ENCODE measurements at places on chromosomes 16 and 17.

DNA sequence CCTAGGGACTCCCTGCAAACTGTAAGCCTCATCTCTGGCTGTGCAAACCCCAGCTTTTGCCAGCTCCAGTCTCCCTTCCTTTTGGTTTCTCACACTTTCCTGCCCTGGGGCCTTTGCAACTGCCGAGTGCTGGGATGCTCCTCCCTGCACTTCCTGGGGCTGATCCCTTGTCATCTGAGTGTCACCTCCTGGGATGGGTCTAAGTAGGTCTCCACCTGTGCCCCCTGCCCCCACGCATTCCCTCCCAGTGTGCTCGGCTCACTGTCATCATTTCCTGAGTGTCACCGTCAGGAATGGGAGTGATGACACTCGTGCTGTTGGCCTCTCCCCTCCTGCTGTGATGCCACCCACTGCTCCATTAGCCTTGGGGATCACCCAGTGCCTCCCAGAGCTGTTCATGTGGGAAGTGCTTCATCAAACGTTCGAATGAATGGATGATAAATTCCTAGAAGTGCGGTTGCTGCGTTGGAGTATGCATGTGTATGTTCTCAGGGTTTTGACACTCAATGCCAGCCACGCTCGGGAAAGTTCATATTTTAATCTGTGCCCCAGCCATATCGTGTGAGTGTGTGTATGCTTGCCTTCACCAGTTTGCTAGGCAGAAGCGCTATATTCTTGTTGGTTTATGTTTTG, 189.9 kb downstream of the NTN1 start:
- DNase-seq, result no peak

DNA sequence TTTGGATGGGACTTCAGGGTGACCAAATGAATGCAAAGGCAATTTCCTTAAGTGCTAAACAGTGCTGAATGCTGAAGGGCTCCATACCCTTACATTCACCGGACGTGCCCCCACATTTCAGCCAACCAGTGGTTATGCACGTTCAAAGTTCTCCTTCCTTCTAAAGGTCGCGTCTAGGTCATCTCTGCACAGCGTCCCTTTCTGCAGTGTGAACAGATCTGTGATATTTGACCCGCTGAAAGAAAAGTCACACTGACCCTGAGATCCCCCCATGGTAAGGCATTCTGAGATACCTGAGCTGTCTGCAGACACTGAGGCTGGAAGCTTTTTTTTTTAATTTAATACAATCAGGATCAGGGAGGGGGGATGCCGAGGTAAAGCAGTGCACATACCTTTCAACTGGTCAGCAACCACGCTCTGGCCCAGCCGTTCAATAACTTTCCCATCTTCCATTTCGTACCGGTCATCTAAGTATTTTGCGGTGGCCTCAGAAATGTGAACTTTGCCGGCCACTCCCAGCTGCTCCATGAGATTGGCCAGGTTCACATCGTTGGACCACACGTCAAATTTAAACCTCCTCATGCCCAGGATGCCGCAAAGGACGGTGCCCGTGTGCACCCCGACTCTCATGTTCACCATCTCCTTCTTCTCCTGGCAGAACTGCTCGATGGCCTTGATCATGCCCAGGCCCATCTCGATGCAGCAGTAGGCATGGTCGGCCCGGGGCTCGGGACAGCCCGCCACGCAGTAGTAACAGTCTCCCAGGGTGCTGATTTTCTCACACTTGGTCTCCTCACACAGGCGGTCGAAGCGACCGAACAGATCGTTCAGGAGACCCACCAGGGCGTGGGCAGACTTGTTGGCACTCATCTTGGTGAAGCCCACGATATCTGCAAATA, 2.6 kb downstream of the ADCY9 start:
- no peak for DNase-seq

DNA sequence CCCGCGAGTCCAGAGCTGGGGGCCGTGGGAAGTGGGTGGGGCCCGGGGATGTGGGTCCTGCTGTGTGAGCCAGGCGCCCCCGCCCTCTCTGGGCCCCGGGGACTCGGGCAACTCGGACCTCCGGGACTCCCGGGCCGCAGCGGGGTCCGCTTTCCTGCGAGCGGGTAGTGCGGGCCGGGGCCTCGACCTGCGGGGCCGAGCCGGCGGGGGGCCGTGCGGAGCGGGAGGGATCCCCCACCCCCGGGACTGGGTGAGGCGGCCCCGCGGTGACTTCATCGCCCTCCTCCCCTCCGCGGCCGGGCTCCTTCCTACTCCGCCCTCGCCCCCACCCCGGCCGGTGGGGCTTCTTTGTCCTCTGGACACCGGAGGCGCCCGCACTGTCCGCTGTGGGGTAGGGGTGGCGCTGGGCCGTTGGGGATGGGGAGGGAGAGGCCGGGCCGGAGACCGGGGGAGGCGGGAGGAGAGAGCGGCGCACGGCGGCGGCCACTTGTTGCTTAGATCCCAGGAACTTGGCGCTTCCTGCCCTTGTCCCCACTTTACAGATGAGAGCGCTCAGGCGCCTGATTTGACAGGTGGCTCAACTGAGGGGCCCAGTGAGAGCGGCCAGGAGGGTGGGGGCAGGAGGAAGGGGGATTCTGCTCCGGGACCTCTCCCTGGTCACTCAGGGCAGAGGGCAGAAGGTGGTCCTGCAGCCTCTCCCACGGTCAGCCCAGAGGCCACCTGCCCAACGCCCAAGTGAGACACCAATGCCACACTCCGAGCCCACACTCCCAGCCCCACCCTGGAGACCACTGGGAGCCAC, 874 bp downstream of the CMTM3 start:
- DNase-seq, result peak; percentile 52

GRCh38 chr17:600576-601243, 113.9 kb downstream of the VPS53 start:
- no peak for DNase-seq

GRCh38 chr16:68126395-68126794, 41.2 kb downstream of the NFATC3 start:
- DNase-seq, result no peak

DNA sequence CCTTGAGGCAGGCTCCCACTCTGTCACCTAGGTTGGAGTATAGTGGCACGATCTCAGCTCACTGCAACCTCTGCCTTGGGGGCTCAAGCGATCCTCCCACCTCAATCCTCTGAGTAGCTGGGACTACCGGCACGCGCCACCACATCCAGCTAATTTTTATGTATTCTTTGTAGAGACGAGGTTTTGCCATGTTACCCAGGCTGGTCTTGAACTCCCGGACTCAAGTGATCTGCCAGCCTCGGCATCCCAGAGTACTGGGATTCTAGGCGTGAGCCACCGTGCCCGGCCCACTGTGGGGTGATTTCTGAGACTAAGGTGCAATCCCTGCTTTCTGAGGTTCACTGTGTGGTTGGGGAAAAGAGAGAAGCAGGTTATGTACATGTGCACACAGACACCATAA, 12.0 kb upstream of the SLC12A3 start:
- DNase-seq, result no peak

DNA sequence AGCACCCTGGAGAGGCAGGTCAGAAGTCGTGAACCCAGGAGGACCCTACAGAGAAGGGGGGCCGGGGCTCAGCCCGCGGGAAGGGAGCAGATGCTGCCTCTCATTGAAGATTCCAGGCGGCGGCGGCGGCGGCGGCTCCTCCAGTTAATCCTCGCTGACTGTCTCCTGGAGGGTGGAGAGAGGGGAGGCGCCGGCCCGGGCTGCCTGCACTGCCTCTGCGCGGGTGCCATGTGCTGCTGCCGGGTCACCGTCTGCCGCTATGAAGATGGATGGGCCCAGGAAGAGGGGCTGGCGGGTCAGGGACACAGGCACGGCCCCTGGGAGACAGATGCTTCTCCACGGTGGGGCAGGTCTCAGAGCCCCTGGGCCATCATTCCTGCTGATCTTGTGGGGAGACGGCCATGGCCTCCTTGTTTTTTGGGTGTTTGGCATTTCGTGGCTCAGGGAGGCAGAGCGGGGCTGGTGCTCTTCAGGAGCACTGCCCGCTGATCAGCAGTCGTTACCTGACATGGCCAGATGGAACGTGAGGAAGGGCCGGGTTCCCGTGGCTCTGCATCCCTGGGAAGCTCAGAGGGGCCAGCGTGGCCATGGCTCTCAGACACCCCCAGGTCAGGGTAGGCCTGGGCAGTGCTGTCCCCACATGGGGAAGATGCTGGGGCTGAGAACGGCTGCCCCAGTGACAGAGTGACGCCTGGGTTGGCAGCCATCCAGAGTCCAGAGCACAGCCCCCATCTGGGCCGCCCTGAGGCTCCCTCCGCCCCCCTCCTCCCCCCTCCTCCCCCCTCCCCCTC, 36.1 kb downstream of the GINS2 start:
- DNase-seq, result peak; percentile 46

DNA sequence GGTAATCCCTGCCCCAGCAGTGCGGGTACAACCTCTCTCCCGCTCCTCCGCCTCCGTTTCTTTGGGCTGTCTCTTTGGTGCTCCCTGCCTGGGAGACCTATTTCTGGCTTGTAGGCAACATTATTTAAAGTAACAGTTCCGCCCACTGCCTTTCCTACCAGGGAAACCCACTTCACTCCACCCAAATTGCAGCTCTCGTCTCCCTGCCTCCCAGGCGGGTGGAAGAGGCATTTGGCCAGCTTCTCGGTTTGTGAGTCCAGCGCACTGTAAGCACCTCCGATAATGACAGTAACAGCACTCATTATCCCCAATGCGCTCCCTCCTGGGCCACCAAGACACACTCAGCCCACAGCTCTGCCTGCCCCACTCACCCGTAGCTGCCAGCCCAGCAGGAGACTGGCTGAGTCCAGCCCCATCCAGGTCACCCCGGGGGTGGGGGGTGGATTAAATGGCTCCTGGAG, 165.1 kb upstream of the CDC42EP4 start:
- no peak for DNase-seq

DNA sequence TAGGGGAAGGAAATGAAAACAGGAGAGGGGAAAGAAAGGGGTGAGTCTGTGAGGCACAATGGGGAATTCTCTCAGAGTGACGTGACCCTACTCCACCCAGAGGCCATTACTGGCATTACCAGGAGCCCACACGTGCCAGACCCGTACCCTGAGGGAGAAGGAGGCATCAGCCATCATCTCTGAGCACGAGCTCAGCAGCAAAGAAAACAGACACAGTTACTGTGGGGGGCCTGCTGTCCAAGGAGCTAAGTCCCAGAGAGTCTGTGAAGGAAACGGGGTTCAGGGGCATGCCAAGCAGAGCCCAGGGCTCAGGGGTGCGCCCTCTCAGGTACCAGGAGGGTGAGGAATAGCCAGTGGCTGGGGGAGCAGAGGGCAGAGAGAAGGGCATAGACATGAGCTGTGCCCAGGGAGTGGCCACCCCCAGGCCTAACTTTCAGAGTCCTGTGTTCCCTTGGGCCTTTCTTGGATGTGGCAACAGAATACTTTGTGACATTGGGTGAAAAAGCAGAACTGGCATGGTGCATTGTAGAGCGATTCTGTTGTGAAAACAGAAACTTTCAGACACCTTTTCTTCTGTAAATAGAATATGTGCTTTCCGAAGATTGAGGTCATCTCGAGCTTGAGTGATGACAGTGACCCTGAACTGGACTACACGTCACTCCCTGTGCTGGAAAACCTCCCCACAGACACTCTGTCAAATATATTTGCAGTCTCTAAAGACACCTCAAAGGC, 11.3 kb downstream of the TAF1C start:
- peak; percentile 79 for DNase-seq

GRCh38 chr16:82138478-82139285, 31.3 kb downstream of the MPHOSPH6 start:
- no peak for DNase-seq

- no peak for DNase-seq
Observed at GRCh38 chr16:86059253-86060171, 160.6 kb downstream of the IRF8 start.

DNA sequence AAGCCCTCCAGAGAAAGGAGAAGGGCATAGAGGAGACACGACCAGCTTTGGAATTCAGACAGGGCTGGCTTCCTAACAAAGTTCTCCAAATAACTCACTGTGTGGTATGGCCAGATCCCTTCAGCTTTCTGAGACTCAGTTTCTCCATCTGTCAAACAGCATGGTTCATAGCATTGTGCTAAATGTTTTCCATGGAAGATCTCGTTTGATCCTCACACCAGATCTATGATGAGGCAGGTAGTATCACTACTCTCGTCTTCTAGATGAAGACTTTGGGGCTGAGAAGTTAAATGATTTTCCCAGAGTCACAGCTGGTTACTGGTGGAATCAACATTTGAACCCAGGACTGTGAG, 507.3 kb downstream of the HAPSTR1 start:
- DNase-seq, result no peak

GRCh38 chr17:16927641-16928321, 44.1 kb downstream of the TNFRSF13B start:
- DNase-seq, result no peak

DNA sequence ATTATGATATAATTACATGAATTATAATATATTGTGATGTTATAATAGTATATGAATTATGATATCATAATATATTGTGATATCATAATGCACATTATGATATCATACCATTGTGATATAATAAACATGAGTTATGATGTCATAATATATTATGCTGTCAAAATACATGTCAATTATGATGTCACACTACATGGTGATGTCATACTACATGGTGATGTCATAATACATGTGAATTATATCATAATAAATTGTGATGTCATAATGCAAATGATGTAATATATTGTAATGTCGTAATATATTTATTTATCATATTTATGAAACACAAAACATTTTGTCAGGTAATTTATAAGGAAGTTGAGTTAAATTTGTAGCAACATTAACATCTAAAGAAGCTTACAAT, 1950.1 kb downstream of the TP53TG3F start:
- DNase-seq, result no peak

- DNase-seq, result no peak
Observed at GRCh38 chr16:12769525-12769924, 34.2 kb downstream of the CPPED1 start.

DNA sequence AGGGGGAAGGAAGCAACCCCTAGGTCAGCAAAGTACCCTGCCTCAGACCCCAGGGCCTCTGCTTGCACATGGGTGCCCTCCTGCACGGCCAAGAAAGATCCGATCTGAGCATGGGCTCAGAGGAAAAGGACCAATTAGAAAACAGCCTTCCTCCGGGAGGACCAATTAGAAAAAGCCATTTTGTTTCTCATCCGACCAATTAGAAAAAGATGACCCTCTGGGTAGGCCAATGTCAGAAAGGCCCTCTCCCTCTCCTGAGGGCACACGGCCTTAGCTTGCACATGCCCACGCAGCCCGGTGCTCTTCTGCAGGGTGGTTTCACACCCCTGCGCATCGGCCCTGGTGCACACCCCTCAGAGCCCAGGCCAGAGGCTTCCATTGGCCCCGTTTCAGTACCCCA, 5.1 kb upstream of the CISD3 start:
- no peak for DNase-seq

Measured in activated CD4-positive, alpha-beta T cell treated with anti-CD3 and anti-CD28 coated beads for 48 hours (primary cell).